ENCODE measurements at places on chromosomes 6 and 20. TPM values are rescaled to one million over a fixed set of nuclear protein-coding genes. Genes with fewer than 3 reads are reported as not detected.

GRCh38 chr6:4163408-4164116 is 28.2 kb upstream of the ECI2 start:
- no peak for DNase-seq

CCN5 gene
- not detected for total RNA-seq

DNA sequence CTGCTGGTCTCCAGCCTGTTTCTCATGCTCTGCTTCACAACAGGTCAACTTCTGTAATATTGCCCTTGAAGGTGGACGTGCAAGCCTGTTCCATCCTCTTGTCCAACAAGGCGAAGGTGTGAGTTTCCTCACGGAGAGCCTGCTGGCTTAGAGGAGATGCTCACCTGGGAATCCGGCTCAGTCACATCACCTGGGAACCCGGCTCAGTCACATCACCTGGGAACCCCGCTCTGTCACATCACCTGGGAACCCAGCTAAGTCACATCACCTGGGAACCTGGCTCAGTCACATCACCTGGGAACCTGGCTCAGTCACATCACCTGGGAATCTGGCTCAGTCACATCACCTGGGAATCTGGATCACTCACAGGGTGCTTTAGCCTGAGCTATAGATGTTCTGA is 230.1 kb downstream of the ERMARD start:
- no peak for DNase-seq

DNA sequence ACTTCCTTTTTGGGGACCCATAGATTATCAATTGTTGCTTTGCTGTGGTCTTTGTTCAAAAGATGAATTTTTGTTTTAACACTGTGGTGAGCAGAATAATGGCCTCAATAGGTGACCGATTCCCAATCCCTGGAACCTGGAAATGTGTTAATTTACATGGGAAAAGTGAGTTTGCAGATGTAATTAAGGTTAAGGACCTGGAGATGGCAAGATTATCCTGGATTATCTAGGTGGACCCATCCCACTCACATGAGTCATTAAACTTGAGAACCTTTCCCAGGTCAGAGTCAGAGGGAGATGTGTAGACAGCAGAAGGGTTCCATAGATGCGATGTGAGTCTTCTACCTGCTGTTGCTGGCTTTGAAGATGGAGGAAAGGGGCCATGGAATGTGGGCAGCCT is 36.2 kb upstream of the HBS1L start:
- DNase-seq, result no peak

DNA sequence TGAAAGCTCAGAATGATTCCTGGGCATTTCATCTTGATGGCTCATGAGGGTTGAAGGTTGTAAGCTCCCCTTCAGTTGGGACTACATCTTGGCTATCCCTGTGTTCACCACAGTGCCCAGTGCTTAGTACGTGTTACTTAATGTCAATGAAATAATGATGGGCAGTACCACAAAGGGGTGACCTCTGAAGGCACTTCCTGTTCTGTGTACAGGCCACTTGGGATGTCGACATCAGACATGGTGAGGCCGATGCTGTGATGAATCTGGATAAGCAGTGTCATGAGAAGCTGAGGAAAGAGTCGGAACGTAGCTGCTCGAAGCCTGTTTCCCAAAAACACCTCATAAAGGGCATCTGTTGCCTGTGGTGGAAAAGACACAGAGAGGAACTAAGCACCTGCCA is 27.6 kb upstream of the RBL1 start:
- DNase-seq, result no peak

PNISR gene
- 126 TPM for total RNA-seq

GRCh38 chr20:55054453-55054852 is 579.1 kb downstream of the DOK5 start:
- no peak for DNase-seq

GRCh38 chr6:26055719-26056582 is 31.3 kb upstream of the HFE start:
- DNase-seq, result peak; percentile 90

- no peak for DNase-seq
These were observed 59.1 kb downstream of the ADGRF1 start for GRCh38 chr6:46983007-46983411.

DNA sequence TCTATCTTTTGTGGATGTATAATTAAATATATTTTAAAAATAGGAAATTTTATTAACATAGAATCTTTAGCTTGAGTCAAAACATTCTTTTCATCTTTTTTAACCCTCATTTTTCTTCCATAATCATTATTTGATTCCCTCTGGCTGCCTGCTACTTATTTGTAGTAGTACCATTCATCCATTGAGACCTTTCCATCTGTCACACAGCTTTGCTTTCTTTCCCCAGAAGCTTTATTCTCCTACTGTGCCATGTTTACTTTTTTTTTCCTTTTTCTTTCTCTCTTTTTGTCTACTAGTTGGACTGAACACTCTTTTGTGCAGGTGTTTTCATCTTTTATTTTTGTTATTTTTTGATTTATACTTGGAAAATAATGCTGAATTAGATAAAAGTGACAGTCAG is 522.6 kb upstream of the MMS22L start:
- no peak for DNase-seq

EBF4 gene
- 1.2 TPM for total RNA-seq

- no peak for DNase-seq
These were observed 2.6 kb upstream of the SLC22A7 start for GRCh38 chr6:43295456-43295855.

HLA-DMA gene
- total RNA-seq, result 16.2 TPM

PSORS1C2 gene
- not detected for total RNA-seq

DNA sequence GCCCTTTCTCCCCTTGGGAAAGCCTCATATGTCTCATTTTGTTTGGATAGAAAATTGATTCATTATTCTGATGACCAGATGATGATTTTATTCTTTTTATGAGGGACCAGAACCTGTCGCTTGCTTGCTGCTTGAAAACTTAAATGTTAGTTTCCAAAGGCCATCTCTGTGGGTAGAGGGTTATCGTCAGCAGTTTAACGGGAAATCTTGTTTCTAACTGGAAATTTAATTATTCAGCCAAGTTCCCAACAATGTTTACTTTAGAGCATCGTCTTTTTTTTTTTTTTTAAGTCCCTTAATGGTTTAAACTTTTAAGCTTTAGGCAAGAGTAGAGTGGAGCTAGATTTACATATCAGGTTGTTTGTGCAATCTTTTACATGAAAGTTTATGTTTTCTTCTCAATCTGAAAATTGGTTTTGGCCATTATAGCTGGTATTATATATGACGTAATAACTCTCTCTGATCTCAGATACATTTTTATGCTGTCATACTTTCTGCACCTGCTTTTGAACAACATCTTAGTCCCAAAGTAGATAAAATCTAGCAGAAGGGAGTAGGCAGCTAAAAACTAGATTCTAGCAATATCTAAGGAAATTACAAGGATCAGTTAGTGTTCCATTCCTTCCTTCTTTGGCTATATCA is 93.9 kb downstream of the FOXO3 start:
- no peak for DNase-seq

GRCh38 chr6:40391851-40392517 is 195.2 kb downstream of the LRFN2 start:
- no peak for DNase-seq

DNA sequence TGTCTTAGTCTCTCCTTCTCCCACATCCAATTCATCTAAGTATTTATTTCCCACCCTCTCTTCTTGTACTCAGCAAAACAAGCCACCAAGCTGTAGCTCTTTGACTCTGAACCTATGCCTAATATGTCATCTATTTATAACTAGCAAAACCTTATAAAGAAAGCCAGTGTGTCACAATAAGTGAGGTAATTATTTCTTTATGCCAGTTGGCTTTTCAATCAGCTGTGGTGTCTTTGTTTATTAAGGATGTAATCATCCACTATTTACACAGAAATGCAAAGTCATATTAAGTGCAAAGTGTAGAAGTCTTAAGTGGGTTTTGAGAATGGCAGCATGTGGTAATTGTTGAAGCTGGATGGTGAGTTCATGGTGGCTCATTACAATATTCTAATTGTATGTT is 215.2 kb upstream of the HTR1E start:
- no peak for DNase-seq

DNA sequence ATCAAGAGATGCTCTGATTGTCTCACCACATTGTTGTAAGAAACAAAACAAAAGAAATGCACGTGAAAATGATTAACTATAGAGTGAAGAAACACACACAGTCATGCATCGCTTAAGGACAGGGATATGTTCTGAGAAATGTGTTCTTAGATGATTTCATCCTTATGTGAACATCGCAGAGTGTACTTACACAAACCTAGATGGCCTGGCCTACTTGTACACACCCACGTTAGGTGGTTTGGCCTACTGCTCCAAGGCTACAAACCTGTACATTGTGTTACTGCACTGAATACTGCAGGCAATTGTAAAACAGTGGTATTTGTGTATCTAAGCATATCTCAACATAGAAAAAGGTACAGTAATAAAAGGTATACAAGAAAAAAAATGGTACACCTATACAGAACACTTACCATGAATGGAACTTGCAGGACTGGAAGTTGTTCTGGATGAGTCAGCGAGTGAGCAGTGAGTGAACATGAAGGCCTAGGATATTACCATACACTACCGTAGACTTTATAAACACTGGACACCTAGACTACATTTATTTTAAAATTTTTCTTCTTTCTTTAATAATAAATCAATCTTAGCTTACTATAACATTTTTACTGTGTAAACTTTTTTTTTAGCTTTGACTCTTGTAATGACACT is 48.6 kb downstream of the FKBP5 start:
- no peak for DNase-seq

NKAIN2 gene
- not detected for total RNA-seq

PLAGL1 gene
- total RNA-seq, result 19.0 TPM

DNA sequence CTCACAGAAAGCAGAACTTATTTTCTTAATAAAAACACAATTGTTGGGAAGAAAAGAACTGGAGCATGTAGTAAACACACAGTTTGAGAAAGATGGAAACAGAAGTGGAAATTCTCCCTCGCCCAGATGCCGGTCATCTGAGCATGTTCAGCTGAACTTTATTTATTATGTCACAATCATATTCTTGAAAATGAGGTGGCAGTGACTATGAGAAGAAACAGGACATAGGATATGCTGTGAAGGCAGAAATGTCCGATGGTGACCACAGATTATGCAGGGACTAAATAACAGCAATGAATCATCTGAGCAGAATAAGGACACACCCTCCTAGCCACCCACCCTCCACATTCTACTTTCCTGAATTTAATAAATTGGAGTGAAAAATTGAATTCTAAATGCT is 425.3 kb upstream of the NOX3 start:
- no peak for DNase-seq

FNDC1 gene
- total RNA-seq, result not detected

- DNase-seq, result no peak
These were observed 135.5 kb downstream of the PKHD1 start for GRCh38 chr6:51951924-51952323.

KIF16B gene
- total RNA-seq, result 4.2 TPM

TTLL9 gene
- not detected for total RNA-seq

- no peak for DNase-seq
These were observed 1217.2 kb upstream of the GJE1 start for GRCh38 chr6:140915551-140915950.

DNA sequence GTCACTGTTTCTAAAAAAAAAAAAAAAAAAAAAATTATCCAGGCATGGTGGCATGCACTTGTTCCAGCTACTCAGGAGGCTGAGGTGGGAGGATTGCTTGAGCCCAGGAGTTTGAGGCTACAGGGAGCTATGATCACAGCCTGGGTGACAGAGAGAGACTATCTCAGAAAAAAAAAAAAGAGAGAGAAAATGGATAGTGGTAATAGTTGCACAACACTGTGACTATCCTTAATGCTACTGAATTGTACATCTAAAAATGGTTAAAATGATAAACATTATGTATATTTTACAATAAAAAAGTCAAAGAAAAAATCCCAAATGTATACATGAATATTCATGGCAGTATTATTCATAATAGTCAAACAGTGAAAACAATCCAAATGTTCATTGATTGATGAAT is 23.0 kb downstream of the FERMT1 start:
- DNase-seq, result no peak

- DNase-seq, result no peak
These were observed 830.4 kb downstream of the GRIK2 start for GRCh38 chr6:102223942-102224341.

TRIM40 gene
- total RNA-seq, result not detected

DNA sequence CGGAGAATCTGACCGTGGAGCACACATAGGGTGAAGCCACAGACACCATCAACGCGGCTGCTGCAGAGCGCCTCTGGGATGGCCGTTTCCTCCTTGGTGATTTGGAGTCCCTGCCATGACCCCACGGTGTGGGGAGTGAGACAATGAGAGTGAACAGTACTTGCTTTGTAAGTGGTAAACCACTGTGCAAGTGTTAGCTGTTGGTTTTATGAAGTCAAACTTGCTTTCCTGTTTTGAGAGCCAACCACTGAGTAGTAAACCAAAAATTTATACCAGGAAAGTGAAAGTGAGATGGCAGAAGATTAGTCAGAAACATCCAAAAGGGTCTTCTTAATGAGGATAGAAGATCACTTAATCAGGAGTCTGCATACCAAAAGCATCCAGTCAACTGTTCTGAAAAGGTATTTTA is 160.7 kb downstream of the FOXC1 start:
- peak; percentile 76 for DNase-seq

ADGRF5 gene
- not detected for total RNA-seq

MCCD1 gene
- total RNA-seq, result not detected

UST gene
- total RNA-seq, result 1.5 TPM

DNA sequence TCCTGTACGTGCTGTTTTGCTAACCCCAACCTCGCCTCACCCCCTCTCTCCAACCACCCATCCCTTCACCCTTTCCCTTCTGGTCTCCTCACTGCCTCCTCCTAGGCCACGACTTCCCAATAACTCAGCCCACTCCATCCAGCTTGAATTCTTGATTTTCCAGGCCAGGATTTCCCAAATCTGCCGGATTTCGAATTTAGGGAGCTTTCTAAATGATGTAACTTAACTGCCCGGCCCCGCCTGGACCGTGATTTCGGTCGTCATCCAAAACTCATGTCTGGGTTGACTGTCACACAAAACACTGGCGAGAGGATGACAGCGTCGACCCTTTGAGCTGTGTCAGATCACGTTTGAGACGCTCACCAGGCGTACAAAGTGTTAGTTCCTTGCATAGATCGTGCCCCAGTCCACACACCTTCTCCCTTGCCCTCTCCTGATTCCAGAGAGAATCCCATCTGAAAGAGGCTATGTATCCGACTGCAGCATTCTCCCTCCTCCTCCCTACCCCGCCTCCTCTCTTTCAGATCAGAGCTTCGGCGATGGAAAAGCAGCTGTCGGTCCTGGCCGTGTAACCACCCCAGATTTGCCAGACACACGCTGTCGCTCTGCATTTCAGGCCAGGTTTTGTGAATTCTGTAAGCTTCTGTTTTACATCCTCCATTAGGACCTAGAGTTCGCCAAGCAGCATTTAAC is 168.2 kb downstream of the GPX5 start:
- no peak for DNase-seq

Data from activated CD8-positive, alpha-beta T cell treated with anti-CD3 and anti-CD28 coated beads for 36 hours (primary cell).